NCI-H1694 (cell line): ENCODE measurements at places on chromosomes 11 and 22.

- DNase-seq, result no peak
Measured at GRCh38 chr11:112931703-112932102, 29.5 kb upstream of the NCAM1 start.

- no peak for DNase-seq
Measured at GRCh38 chr22:31734512-31734911, 15.4 kb downstream of the PRR14L start.

- no peak for DNase-seq
Measured at GRCh38 chr11:113951537-113951936, 23.4 kb upstream of the HTR3A start.

- DNase-seq, result no peak
Measured at GRCh38 chr22:19503367-19503766, 20.8 kb downstream of the CLDN5 start.

DNA sequence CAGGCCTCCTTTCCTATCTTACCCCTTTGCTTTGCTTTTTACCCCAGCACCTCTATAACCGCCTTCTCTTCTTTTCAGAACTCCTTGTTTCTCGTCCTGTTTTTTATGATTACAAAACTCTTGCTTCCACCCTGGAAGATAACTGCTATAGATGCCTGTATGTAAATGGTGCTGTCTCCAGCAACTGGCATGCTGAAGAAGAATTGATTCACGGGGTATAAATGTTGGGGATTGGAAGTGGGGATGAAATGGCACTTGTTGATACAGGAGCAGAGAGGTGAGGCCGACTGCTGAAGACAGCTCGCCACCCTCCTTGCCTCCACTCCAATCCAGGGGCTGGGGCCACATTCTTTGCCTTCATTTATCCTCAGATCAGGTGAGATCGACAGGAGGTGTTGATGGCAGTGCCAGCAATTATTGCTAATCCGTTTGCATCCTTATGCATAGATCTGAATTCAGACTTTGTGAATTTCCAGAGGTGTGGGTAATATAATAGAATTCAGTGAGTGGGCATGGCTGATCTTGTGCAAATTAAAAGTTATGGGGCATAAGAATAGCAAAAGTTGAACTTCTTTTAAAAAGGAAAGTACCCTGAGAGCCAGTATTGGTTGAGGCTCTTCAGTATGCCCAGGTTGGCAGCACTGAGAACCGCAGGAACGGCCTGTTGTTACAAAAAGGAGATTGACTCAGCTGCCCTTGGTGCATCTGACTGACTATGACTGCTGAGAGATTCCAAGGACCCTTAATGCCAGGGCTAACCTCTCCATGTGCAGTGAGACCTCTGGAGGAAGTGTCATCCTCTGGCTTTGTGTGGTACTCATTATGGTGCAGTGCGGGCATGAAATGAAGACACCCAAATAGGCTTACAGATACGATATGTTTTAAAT lies 5.3 kb downstream of the NEAT1 start:
- DNase-seq, result no peak

- no peak for DNase-seq
Measured at GRCh38 chr11:60699284-60699691, at the start of gene MS4A8. Gene MS4A8 (plus strand): TSS chr11:60699612. CDS start chr11:60700861, 1,249 bp downstream.

DNA sequence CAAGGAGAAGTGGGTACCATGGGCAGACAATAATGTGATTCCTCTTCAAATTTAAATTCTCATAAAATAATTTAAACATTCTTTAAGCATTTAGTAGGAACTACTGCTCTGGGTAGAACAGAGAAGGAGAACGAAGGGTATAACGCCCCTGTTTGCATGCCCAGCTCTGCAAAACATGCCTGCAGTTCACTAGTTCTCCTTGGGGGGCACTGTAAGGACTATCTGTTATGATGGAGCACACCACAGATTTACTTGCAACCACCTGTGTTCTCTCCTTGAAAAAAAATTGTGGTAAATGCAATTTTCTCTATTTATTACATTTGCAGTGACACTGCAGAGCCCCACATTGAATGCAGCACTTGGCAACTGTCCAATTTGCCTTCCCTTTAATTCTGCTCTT lies 100.3 kb downstream of the GUCY1A2 start:
- DNase-seq, result no peak

- no peak for DNase-seq
Measured at GRCh38 chr11:123386796-123387510, 43.1 kb upstream of the GRAMD1B start.

DNA sequence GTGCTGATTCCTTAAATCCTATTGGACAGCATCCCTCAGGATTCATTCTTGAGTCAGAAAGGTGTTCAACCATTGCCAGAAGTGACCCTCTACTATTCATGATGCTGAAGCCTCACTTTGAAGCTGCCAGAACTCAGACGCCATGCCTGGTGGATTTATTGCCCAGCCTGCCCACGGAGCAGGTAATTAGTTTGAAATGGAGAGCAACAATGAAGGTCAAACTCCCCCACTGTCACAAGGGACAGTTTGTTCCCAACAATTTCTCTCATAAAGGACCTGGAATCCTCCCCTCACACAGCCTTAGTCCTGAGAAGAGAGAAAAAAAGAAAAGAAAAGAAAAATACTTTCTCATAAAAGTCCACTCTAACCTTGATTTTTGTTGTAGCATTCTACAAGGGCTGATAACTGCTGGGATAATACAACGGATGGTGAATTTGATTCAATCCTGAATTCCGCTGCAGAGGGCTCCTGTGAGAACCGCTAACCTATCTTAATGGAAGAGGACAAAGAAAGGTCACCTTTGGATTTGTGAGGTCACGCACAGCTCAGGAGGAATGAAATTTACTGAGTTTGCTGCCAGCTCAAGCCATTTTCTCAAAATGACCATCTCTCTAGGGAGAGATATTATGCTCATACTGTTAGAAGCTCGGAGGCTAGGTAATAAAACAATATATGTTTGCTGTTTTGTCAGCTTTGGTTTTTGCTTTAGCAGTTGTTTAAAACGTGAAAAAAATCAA lies 161.6 kb upstream of the SYN3 start:
- DNase-seq, result no peak

DNA sequence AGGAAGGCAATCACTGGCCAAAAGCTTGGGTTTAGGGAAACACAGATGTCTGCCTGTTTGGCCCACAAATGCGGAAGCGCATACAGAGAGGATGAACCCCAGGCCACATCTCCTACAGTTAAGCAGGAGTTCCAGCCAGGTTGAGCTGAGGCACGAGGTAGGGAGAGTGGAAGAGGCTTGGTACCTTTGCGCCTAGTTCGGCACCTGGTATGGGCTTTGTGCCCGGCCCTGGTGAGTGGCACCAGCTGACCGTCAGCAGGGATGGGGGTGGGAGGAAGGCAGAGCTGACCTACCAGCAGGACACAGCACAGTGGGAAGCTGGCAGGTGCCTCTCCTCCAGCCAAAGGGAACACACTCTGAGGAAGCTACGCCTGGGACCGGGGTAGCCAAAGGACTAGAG lies 57.6 kb downstream of the KCNC1 start:
- no peak for DNase-seq

DNA sequence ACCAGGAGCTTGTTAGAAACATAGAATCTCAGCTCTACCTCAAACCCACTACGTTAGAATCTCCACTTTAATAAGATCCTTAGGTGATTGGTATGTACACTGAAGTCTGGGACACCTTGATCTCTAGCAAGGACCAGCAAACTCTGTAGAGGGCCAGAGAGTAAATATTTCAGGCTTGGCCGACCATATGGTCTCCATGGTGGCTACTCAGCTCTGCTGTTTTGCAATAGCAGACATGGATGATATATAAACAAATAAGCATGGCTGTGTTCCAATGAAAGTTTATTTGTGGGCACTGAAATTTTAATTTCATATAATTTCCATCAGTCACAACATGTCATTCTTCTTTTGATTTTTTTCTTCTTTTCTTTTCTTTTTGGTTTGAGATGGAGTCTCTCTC lies 23.9 kb downstream of the UBASH3B start:
- DNase-seq, result no peak

DNA sequence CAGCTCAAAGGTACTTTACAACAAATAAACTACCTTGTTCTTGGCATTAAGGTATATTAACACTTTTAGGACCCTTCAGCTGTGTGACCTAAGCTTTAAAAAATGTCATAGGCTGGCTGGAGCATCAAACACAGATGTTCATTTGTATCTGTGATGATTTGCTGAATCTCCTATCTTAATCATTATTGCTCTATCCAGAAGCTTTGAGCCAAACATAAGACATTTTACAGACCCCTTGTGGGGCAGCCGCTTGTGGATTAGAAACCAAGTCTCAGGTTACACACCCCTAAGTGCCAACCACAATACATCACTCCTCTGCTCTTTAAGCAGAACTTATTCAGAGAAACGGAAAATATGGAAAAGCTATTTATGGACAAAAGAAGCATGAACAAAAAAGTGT lies 394.2 kb upstream of the CCDC90B start:
- no peak for DNase-seq

DNA sequence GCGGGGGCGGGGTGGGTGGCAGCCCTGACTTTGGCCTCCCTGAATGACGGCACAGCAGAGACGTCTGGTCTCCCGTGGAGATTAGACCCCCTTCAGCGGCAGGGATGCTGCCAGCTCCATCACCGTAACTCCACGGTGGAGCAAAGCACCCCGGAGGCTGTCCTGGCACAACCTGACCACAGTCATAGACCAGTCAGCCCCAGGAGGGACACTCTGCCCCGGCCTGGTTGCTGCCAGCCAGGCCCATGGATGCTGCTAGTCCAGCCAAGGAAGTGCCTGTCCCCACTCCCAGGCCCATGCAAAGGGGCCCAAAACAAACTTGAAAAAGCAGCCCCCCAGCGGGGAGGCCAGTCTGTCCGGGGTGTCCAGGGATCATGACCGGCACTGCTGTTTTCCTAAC lies 11.5 kb upstream of the ANO1 start:
- no peak for DNase-seq

- no peak for DNase-seq
Measured at GRCh38 chr11:68658661-68659060, 25.7 kb upstream of the GAL start.
